Activated CD4-positive, alpha-beta T cell treated with anti-CD3 and anti-CD28 coated beads, Interleukin-2, Interleukin-6, amounts not matched to agents 100 ng/mL and 50 ng/mL, durations not matched to agents 16 hours and 8 hours (primary cell): ENCODE measurements at places on chromosomes 2 and 18.

DNA sequence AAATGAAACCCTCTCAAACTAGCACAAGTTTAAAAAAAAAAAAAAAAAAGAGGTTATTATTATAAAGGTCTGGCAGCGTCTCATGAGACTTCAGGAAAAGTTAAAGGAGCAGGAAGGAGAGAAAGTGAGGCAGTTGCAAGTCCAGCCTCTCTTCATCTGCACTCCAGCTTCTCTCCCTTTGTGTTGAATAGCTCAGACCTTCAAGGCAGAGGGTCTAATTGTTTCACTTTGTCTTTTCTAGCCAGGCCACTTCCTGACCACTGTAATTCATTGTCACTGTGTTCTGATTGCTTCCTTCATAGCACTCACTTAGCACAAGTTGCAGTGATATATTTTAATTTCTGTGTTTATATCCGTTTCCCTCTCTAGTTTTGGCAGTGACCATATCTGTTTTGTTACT is 99.9 kb downstream of the SPATS2L start:
- DNase-seq = no peak

DNA sequence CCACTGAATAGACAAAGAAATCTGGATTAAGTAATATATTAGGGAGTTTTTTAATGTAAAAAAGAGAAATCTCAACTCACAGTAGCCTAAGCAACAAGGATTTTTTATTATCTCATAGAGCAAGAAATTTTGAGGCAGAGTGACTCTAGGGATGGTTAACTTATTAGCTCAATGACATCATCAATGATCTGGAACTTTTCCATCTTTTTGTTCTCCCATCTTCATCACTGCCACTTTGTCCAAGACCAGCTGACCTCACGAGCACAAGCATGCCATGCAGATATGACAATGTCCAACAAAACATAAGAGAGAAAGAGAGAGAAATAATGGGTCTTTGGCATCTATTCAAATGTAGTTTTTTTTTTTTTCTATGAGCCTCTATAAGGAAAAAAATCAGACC is 211.8 kb upstream of the RND3 start:
- DNase-seq = no peak

GRCh38 chr2:70990216-70990615 is 4.5 kb downstream of the TEX261 start:
- DNase-seq = no peak

GRCh38 chr2:22902662-22903165 is 482.3 kb upstream of the KLHL29 start:
- no peak for DNase-seq

- DNase-seq = no peak
Observed at GRCh38 chr2:240420206-240421104, 15.0 kb upstream of the GPC1 start.

DNA sequence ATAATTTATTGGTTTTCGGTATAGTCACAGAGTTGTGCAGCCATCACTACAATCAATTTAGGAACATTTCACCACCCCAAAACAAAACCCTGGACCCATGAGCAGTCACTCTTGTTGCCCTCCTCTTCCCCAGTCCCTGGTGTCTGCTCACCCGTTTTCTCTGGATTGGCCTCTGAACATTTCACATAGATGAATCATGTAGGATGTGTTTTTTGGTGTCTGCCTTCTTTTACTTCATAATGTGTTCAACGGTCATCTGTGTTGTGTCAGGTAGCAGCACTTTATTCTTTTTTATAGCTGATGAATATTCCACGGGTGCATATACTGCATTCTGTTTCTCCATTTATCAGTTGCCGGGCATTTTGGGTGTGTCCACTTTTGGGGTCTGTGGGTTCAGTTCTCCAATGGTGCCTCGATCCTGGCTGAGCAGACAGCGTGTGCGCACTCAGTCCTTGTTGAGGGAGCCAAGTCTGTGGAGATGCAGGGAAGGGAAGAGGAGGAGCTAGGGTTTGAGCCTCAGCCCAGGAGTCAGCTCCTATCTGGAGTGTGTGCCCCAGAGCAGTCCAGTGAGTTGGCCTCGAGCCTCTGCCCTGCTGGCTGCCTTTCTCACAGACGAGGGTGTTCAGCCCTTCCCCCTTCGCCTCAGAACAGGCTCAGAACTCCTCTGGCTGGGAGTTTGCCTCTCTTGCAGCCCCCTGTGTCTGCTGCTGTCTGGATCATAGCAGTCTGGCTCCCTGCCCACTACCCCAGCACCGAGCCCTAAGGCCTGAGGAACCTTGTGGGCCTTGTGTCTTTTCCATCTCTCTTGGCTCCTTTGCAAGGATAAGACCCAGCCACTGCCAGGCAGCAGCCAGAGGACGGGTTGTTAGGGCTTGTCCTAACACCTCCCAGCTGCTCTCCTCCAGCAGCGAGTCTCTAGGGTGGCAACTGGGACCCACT is 18.0 kb downstream of the C2orf74 start:
- no peak for DNase-seq

- DNase-seq = no peak
Observed at GRCh38 chr2:218149848-218150440, 16.8 kb downstream of the CXCR1 start.

DNA sequence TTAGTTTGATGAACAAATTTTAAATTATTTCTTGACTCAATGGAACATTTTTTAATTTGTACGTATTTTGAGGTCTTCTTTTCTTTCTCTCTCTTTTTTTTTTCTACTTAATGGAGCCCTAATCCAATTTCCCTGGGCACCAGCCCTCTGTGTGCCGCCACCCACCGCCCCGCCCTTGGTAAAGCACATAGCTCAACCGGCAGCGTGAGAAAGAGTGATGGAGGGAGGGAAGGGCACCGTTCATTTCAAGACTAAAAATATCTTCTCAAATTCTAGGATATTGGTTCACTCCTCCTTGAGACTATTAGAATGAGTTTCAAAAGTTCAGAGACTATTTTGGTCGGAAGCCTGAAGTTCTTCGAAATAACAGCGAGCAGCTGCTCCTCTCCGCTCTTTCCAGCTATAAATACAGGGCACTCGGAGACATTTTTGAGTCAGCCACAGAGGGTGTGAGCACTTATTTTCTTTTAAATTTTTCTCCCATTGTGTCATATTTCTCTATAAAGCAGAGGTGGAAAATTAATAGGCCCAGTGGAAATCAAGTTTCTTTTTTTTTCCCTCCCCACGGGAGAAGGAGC is 731.7 kb upstream of the ID2 start:
- no peak for DNase-seq

DNA sequence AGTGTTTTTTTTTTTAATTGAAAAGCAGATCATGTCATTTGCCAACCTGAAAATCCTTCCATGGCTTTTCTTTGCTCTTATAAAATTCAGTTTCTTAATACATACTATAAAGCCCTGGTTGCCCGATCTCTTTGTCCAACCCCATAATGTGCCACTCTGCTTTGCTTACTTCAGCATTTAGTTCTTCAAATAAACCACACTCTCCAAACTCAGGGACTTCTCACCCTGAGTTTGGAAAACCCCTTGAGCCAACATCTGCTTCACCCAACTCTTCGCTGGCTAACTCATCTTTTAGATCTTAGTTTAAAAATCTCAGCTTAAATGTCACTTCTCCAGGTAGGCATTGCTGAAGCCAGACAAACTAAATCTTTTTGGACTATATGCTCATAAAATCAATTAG is 1.3 kb upstream of the STAT1 start:
- DNase-seq = peak; percentile 52

DNA sequence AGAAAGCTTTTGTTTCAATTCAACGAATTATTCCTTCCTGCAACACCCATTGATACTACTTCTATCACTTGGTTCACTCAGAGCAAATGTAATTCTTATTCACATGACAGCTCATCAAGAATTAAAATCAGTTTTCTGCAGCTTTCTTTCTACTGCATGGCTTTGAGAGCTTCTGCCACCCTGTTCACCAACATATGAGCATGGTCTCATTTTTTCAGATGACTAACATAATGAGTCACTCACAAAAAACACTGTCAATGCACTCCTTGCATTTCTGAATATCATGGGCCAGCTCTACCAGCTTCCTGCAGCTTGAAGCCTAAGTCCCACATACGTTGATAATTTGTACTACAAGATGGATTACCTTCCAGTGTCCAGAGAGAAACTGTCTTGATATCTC is 342.9 kb downstream of the LRATD1 start:
- peak; percentile 9 for DNase-seq

GRCh38 chr2:74250189-74250631 is 51.8 kb downstream of the MTHFD2 start:
- DNase-seq = peak; percentile 54

DNA sequence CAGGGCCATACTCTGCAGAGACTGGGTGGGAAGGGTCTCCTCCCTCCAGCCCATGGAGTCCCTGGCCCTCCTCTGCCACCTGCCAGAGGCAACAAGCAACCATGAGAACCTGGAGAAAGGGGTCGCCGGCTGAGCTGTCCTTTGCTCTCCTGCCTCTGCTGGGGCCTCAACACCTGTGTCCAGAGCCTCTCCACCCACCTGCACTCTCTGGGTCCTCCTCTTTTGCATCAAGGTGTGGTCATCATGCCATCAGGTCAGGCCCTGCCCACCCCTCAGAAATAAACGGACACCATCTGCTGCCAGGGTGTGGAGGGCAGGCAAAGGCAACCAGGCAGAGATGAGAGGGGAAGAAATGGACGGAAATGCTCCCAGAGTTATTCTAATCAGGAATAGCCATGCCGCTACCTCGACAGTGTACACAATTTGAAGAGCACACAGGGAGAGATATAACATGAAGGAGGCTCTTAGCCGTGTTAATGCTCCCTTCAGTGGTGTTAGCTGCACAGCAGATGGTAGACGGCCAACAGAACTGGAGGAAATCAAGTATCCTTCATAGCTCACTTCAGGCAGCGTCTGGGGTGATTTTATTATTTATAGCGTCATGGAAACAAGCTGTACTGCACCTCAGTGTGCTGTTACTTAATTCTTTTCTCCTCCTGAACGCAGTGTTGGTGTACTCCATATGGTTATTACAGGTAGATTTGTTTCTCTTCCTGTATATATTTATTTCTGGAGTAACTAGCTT is 247.9 kb downstream of the TSN start:
- DNase-seq = no peak

DNA sequence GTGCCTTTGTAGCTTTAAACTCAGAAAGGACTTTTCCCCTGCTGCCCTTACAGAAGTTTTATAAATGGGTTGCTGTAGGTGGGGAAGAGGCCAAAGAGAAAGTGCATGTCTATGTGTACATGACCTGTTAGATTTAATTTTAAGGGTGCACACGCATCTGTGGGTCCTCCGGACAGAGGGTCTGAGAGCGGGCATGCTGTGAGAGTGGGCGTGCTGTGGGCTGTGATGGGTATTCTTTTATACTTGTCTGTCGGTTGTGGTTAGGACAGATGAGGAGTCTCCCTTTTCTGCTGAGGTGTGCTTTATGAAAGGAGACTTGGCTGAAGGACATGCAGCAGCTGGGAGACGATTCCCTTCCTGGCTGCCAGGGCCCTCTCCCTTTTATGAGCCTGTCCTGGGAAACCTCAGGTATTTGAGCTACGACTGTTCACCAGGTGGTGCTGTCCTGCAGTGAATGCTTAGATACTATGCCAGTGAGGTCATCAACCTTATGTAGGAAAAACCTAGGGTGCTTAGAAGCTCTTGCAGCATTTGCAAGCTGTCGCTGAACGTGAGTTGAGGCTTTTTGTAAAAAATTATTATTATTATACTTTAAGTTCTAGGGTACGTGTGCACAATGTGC is 67.5 kb downstream of the TANC1 start:
- DNase-seq = no peak

DNA sequence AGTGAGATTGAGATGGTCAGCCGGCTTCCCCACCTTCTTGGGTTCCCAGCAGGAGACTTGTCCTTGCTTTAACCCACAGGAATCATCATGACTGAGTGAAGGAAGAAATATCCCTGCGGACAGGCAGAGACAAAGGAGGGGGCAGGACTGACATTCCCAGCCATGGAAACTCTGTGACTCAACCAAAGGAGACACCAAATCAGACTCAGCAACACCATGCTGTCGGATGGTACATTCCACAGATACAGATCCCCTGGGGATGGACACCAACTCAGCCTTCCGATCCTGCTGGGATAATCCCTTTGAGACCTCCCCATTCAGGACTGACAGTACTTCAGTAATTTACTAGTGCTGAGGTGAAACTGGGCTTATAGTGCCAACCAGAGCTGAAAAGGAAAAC is 518.3 kb downstream of the XIRP2 start:
- no peak for DNase-seq

- DNase-seq = no peak
Observed at GRCh38 chr2:102055346-102055990, 63.7 kb downstream of the IL1R2 start.

- no peak for DNase-seq
Observed at GRCh38 chr2:212254339-212254738, 284.3 kb downstream of the ERBB4 start.
